BJ (cell line): ENCODE measurements at places on chromosomes 12 and 14.
A peak's percentile ranks its signal among the peaks of the same experiment; 100 is the strongest.

DNA sequence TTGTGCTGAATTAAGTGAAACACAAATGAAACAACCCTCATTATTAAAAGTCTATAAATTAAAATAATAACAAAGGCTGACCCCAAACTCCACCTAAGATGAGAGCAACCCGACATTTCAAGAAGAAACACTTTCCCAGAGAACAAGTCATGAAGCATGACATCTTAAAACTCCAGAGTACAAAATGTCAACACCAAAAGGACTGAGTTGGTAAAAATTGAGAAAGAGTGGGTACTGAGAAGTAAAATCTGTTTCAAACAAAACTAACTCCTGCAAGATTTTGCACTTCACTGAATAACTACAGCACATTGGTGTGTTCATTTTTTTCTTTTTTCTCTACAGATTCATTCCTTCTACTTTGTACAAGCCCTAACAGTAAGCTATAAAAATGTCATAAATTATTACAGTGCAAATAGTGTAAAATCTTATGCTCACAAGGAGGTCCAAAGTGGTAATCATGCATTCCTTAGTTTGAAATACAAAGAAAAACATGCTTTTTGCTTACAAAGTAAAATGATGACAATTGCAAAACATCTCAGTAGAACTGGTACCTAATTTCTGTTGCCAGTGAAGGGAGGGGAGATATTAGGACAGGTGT lies 31.8 kb downstream of the SLC35F4 start:
- DNase-seq = no peak

DNA sequence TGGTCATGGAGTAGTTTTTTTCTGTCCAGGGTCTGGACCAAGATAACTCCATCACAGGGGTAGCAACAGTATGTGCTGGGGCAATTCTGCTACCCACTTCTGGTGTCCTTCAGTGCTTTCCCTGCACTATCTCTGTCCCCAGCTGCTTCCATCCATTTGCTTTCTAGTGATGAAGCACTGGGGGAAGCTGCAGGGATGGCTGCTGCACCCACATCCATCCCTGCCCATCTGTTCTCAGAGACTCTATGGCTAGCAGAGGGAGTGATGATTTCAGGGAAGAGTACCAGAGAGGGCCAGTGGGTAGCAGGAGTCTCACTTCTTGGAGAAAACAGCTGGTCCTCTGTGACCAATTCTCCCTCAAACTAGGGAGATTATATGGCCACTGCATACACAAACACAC lies 44.1 kb downstream of the ETV6 start:
- DNase-seq = no peak

DNA sequence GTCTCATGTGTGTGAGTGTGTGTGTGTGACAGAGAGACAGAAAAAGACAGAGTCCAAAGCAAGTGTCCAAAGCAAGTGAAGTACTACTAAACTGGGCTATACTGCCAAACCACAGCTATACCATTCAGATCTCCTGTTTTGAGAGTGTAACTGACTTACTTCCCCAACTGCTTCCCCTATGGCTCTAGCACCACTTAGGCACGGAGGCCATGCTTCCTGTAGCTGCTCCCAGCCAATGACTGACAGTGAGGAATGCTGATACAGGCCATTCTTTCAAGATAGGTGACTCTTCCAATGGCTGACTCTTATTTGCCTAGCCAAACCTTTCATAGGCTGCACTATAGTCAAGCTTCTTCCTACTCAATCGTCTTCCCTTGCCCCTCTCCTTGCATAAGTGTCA lies 393.2 kb downstream of the BCAT1 start:
- DNase-seq = no peak

GRCh38 chr12:80625051-80625450 lies 82.4 kb upstream of the MYF6 start:
- no peak for DNase-seq

- DNase-seq = no peak
Observed at GRCh38 chr12:67702136-67702535, 53.6 kb downstream of the DYRK2 start.

- no peak for DNase-seq
Observed at GRCh38 chr12:6698352-6699046, 2.1 kb downstream of the PIANP start.

DNA sequence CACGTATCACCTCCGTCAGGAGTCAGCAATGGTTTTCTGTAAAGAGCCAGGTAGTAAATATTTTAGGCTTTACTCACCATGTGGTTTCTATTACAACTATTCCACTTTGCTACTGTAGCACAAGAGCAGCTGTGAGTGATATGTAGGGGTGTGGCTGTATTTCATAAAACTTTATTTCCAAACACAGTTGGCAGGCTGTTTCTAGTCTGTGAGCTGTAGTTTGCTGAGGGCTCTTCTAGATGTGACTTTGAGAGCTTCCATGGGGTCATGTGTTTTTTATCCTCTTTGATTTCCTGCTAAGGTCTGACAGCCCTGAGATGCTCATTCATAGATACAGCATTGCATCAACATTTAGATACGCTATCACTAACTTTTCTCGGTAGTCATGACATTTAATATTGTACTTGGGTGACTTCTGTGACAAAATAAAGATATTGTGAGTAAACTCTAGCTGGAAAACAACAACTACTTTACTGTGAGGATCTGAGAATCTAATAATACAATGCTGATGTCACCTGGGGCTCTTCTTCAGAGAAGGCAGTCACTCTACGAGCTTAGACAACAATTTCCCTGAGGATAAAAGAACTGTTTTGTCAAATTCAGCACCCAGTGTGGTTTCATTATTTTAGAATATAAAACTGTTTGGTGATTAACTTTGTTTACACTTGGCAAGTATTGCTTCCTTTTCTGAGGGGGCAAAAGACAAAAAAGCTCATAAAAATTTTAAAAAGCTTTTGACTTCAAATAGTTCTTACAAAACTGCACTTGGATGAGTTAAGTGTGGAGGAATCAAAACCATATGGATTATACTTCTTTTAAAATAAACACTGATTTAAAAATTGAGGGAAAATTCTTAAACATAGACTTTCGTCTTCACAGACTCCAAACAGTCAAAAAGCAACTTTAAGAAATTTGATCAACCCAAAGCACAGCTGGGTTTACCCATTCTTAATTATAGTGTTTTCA lies 231.2 kb upstream of the DCN start:
- DNase-seq = peak; percentile 50

- DNase-seq = no peak
Observed at GRCh38 chr12:89969093-89969492, 260.5 kb upstream of the ATP2B1 start.

GRCh38 chr14:76136476-76137110 lies 15.1 kb upstream of the GPATCH2L start:
- no peak for DNase-seq

- DNase-seq = no peak
Observed at GRCh38 chr14:39762576-39763401, 330.6 kb upstream of the FBXO33 start.

DNA sequence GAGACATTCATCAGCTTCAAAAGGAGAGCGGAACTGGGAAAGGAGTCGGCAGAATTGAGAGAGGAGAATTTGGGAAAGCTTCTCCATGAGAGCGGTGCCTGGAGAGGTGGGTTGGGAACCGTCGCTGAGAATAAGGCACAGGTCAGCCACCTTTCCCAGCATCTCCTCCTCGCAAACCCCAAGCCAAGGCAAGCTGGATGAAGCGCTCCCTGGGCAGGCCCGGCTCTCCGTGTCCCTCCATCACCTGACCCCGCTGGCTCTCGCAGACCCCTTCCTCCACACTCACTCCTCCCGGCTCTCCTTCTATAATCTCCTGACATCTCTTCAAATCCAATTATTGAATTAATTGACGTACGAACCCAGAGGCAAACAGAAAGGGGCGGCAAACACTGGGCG lies 18.9 kb upstream of the ATP5MC2 start:
- DNase-seq = no peak

GRCh38 chr12:101670007-101670671 lies 27.3 kb upstream of the CHPT1 start:
- no peak for DNase-seq

- DNase-seq = no peak
Observed at GRCh38 chr12:32821293-32821692, 65.6 kb upstream of the YARS2 start.

DNA sequence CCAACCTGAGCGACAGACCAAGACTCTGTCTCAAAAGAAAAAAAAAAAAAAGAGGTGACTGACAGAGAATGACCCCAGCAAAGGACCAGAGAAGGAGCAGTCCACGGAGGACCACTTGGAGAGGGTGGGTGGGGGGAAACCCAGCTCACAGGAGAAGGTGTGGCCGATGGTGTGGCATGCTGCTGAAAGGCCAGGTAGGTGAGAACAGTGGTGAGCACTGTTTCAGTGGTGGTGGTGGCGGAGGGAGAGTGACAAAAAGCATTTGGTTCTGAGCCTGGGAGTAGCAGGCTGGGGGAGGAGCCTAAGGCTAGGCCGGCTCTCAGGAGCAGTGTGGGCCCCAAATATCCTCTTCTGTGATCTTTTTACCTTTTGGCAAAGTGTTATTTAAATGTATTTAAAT lies 63.8 kb downstream of the IRF2BPL start:
- no peak for DNase-seq

DNA sequence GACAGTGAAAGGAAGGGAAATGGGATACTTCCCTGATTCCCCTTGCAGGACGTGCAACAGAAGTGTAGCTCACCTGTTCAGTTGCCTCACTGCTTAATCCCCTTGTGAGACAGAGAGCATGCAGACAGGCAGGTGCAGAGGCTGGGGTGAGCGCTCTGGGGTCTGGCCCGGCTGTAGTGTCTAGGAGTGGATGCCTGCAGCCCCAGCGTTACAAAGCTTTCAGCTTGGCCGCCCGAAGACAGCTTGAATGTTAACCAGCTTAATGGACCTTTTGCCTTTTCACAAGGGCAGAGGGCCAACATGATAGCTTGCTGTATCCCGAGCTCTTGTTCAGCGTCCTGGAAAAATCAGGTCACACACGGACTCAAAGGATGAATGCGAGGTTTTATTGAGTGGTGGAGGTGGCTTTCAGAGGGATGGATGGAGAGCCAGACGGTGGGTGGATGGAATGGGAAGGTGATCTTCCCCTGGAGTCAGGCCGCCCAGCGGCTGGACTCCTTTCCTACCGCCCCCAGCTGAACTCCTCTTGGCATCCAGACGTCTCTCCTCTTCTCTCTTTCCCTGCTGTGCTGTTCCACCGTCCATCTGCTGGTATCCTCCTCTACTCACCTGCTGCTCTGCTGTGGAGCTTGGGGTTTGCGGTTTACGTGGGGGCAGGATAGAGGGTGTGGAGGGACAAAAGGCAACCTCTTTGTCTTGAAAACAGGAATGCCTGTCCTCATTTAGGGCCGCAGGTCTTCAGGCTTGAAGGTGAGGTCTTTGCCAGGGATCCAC lies 86.2 kb upstream of the RESF1 start:
- DNase-seq = no peak

DNA sequence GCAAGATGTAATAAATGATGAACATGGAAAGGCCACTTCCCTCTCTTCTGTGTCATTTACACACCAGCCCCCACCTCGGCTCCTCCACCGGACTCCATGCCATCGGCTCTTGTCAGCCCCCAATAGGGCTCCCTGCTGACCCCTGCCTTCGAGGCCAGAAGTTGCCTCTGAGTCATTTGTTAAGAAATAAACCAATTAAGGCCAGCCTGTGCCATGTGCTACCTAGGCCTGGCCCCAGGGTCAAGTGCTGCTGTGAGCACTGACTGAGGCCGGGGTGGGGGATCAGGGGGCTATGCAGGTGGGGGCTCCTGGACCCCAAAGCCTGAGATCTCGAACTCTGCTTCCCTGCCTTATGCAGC lies 53.2 kb downstream of the TESC start:
- DNase-seq = no peak

DNA sequence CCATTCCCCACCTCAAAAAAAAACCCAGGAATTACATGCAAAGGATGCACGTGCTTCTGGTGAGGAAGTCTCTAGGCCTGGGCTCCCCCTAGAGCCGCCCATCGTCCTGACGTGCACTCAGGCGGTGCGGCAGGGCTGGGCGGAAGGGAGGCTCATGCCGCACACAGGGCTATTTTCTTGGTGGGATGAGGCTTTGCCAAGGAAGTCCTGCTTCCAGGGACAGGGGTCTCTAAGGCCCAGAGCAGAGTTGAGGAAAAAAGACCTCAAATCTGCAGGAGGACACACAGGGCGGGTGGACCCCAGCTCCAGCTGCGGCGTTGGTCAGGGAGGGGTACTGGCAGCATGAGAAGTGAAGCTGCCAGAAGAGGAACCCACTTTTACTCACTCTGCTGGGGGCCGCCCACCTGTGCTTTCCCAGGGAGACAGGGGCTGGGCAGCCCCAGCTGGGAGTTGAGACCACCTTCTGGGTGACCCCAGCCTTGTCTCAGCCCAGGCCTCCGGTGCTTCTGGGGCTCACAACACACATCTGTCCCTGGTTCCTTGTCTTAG lies 4.2 kb downstream of the RHOF start:
- no peak for DNase-seq

- DNase-seq = no peak
Observed at GRCh38 chr14:23601845-23602180, 23.2 kb upstream of the JPH4 start.

- no peak for DNase-seq
Observed at GRCh38 chr12:62251609-62251958, 8.6 kb upstream of the USP15 start.

DNA sequence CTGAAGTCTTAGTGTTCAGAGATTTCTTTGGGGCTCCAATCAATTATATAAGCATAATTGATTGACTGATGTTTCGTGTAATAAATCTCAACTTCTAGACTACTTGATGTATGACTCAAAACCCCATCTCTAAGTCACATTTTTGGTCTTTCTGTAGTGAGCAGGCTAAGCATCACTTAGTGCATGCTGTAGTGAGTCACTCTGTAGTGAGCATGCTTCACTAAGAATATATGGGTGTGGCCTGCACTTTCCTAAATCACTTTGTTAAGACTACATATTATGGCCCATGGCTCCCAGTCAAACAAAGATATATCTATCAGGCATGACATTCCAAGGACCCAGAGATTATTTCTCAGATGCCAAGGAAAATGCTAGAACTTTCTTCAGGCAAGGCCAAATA lies 909.4 kb upstream of the LRFN5 start:
- DNase-seq = no peak

- DNase-seq = no peak
Observed at GRCh38 chr12:62967701-62968100, 32.8 kb upstream of the PPM1H start.

DNA sequence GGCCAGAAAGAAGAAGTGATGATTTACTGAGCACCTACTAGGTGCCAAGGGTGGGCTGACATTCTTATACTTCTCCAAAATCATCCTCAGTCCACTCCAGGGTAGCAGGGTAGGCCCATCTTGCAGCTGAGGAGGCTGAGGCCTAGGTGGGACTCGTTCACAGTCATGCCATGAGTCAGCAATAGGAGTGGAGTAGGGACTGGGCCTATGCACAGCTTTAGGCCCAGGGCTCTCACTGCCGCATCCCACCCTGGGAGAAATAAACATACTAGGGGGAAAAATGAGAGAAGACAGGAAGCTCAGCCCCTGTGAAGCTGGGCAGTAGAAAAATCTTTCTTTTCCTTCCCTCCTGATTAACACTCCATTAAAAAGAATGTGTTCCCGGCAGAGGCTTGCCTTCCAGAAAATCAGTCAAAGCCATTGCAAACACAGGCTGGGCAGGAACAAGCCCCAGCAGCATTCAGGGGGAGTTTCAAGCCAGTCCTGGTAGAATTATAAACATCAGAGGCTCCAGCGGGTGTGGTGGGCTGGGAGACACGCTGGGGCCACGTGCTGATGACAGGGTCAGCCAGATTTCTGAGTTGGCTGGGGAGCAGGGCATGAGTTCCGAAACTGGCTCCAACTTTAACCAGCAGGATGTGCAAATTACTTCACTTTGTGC lies 1.8 kb downstream of the HSPB8 start:
- no peak for DNase-seq
